ENCODE measurements at places on chromosomes 1 and 21. TPM values are rescaled to one million over a fixed set of nuclear protein-coding genes. Genes with fewer than 3 reads are reported as not detected.
A peak's percentile ranks its signal among the peaks of the same experiment; 100 is the strongest.

SEMA6C gene
- total RNA-seq: 0.13 TPM

- no peak for DNase-seq
Observed at GRCh38 chr1:90322186-90322585, 327.3 kb downstream of the ZNF326 start.

NES gene
- 0.44 TPM for total RNA-seq

DNA sequence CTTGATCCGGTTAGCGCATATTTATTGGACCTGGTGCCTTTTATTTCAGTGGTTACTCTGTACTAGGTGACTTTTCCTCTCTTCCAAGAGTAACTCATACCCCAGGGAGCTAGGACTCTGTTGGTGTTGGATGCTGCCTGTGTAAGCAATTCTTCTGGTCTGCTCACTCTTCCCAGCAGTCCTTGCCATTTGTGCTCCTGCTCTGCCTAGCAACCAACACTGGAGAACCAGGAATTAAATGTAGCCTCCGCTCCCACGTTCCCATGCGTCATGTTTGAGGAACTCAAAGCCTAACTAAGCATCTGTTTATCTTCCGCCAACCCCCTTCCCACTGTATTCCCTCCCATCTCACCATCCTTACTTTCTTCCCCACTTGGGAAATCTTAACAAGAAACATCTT, 65.7 kb upstream of the RAVER2 start:
- no peak for DNase-seq

- DNase-seq: no peak
Observed at GRCh38 chr1:203052601-203053000, 26.3 kb downstream of the PPFIA4 start.

GRCh38 chr1:110495926-110496600, 22.9 kb downstream of the KCNA10 start:
- DNase-seq: peak; percentile 92

DNA sequence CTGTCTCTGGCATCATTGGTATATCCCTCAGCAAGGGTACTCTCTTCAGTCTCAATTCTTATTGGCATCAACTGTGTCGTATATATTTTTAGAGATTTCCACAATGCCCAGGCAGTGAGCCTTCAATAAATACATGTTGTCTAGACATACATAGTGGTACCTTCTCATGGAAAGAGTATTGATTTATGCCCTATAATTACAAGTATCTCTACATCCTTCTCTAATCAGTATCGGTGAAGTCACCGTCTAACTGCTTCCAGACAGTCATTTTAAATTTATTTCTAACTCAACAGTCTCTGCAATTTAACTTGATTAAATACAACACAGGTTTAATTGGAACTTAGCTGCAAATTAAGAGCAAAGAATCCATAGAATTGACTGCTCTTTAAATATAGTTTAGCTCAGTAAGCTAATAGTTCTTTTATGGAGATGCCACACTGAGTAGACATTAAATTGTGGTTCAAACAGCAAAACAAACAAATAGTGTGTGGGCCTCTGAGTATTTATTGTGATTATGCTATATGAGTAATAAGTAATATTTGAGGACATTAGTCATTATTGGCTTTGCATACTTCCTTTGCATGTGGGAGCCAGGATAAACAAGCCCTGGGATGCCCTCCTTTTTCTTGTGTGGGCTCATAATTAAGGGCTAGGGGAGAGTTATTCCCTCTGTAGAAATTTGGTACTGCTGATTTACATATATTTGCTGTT, 126.9 kb upstream of the DUSP10 start:
- no peak for DNase-seq

- no peak for DNase-seq
Observed at GRCh38 chr1:16092097-16092922, 18.9 kb upstream of the FAM131C start.

GRCh38 chr1:202305168-202305567, 36.6 kb downstream of the UBE2T start:
- no peak for DNase-seq

OLFML2B gene
- total RNA-seq: not detected

MYOG gene
- not detected for total RNA-seq

DNA sequence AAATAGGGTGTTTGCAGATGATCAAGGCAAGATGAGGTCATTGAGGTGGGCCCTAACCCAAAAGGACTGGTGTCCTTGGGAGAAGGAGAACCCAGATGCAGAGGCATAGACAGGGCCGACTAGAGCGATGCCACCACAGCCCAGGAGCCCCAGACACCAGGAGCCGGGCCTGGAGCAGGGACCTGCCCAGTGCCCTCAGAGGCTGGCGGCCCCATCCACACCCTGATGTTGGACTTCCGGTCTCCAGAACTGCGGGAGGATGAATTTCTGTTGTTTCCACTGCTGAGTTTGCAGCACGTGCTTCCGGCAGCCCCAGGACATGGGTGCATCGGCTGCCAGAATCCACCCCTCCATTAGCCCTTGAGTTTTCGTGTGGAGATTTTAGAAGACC, 7.2 kb upstream of the ACTRT2 start:
- DNase-seq: no peak

PDPN gene
- total RNA-seq: not detected

- no peak for DNase-seq
Observed at GRCh38 chr1:153550827-153551500, 1.9 kb upstream of the S100A3 start.

DNA sequence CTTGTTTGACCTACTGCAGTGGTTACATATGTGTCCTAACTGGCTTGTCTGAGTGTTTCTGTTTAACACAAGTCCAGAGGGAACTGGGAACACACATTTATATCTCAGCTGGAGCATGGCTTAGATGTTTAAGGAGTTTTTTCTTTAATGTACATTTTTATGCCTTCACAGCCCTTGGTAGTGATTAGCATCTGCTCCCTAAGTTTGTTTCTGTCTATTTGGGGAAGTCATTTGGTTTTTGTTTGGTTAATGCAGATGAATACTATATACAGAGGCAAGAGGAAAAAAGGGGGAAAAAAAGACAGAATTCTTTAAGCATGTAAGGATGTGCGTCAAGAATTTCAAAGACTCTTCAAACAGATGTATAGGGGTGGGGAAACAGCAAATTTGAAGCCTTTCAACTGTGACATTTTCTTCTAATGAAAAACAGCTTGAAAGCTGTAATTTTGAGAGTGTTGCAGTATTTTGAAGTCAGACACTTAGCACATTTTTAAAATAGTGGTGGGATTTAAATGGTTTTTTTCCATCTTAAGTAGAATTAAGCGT, 15.4 kb downstream of the MACO1 start:
- DNase-seq: no peak

GJA5 gene
- total RNA-seq: 0.86 TPM

GRCh38 chr21:28317177-28317950, 675.3 kb downstream of the LTN1 start:
- DNase-seq: no peak

DNA sequence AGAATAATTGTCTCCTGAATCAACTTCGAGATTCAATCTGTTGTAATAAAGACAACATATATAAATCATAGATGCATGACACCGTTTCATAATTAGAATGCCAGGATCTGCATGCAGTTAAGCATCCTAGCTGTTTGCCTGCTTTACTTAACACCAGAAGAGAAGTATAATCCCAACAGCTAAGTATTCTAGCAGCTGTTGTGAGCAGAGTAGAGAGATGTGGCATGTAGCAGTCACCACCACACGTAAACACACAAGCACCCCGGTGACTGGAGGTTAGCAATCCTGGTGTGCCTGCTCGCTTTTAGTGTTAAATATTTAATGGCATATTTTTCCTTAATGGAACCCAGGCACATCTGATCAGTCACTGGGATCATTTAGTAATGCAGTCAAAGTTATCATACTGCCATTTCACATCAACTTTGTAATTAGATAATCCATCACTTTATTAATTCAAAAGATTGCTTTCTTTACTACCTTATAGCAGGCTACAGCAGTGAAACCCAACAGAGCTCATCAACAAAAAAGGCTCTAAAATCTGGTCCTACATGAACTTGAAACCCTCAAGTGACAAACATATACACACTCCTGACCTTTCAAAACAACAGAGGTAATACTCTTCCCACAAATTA, 187.9 kb downstream of the SMYD3 start:
- DNase-seq: no peak

DNA sequence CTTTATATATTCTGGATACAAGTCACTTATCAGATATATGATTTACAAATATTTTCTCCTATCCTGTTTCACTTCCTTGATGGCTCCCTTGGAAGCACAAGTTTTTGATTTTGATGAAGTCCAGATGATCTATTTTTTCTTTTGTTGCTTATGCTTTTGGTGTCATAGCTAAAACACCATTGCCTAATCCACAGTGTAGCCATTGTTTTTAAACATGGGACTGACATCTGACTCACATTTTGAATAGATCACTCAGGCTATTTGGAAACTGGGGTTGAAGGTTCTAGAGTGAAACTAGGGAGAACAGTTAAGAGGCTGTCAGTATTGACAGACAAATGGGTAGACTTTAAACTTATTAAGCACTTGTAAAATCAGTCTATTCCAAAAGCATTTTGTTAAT, 16.6 kb downstream of the AK4 start:
- DNase-seq: no peak

DNA sequence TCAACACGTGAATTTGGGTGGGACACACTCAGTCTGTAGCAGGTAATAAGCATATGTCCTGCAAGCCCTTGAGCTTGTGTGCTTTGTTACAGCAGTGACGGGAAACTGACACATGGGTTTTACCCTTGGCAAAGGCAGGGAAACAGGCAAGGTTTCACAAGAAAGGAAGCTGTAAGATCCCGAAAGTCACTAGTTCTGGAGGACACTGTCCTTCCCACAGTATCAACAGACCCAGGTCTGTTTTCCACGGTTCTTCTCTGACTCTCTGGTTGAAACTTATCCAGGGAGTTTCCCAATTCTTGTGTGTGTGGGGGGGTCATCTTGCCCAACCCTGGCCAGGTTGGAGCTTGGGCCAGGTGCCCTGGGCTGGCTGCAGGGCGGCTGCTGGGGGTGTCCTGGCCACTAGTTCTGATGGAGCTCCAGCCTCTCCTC, 29.3 kb upstream of the ZBTB21 start:
- no peak for DNase-seq

CYP4B1 gene
- total RNA-seq: 0.23 TPM

- no peak for DNase-seq
Observed at GRCh38 chr1:155171836-155172731, 1.0 kb downstream of the KRTCAP2 start.

C1orf56 gene
- 2.4 TPM for total RNA-seq

DNA sequence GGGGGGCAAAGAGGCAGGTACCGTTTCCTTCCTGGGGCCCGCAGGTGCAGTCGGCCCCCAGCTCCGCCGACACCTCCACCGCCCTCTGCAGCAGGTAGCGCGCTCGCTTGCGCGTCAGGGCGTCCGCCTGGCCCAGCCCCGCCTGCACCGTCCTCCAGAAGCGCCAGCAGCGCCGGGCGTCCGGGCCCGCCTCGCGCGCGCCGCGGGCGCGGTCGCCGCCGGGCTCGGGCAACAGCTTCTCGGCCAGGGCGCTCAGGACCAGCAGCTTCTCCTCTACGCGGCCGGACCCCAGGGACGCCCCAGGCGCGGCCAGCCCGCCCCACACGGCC, 863 bp downstream of the TARBP1 start:
- peak; percentile 67 for DNase-seq

CFAP74 gene
- not detected for total RNA-seq

DNA sequence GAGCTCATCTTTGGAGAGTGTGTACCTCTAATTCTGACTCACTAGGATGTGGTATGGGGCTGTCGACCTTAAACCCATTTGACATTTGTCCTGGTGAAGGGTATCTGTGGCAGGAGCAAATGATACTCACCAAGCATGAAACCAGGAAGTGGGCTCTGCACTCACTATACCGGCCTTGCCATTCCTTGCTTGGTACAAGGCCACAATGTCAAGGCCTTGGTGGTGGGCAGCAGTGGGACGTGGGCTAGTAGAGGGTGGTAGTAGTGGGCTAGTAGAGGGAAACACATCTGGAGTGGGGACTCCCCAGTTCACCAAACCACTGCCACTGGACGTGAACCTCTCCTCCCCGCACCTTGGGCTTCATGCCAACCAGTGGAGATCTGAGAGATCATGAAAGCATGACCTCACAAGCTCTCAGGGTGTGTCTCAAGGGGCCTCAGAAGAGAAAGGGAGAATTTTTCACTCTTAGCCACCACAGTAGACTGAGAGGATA, 11.5 kb downstream of the TNFSF4 start:
- no peak for DNase-seq

RIMS3 gene
- total RNA-seq: not detected

GNB1 gene
- 58.1 TPM for total RNA-seq

MINDY1 gene
- 19.5 TPM for total RNA-seq

GRCh38 chr1:199685369-199685768, 342.1 kb upstream of the NR5A2 start:
- DNase-seq: peak; percentile 49

FNDC7 gene
- not detected for total RNA-seq

VAMP4 gene
- 0.15 TPM for total RNA-seq

DNA sequence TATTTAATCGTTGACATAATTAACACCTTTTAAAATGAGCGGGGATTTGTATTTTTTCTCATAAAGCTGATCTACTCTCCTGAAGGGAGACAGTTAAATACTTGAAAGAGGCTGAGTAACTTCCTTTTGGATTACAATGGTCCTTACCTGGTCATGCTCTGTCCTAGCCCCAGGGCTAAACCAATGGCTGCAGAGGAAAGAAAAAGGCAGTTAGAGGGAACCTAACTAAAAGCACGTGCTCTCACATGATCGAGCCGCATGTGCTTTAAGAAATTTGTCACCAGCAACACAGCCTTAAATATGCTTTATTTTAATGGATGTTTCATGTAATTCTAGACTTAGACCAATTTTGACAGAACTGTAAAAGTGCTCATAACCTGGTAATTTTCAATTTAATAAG, 132.7 kb downstream of the GPATCH2 start:
- no peak for DNase-seq

TM2D1 gene
- total RNA-seq: 30.9 TPM

TMIGD3 gene
- not detected for total RNA-seq

GRCh38 chr1:2937805-2938204, 83.5 kb upstream of the ACTRT2 start:
- no peak for DNase-seq

PRRX1 gene
- not detected for total RNA-seq

- DNase-seq: no peak
Observed at GRCh38 chr1:111082421-111083203, 57.3 kb downstream of the DRAM2 start.

NEK2 gene
- 36.4 TPM for total RNA-seq

TRNP1 gene
- 182 TPM for total RNA-seq

DNA sequence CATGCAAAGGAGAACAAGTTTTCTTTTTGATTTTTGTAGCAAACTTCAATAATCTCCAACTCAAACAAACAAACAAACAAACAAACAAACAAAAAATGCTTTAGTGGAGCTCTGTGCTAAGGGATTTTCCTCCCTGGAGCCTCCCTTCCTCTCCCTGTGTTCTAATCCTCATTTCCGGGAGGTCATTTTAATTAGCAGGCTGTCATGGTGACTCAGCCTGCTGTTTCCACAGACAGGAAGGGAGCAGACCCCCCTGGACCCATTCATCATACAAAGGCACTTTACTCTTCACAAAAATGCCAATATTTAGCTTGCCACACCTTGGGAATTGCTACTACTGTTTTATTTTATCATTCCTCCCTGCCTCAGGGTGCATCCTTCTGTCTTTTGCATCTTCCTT, 61.0 kb upstream of the SPATA6 start:
- DNase-seq: no peak

Data from HT-29 (cell line).